GM23338 (cell line): ENCODE measurements at places on chromosomes 5 and 9.

GRCh38 chr5:111129938-111130337, 37.8 kb downstream of the WDR36 start:
- DNase-seq: peak; percentile 50

GRCh38 chr9:92716557-92716956, 46.6 kb upstream of the IPPK start:
- peak; percentile 90 for DNase-seq

DNA sequence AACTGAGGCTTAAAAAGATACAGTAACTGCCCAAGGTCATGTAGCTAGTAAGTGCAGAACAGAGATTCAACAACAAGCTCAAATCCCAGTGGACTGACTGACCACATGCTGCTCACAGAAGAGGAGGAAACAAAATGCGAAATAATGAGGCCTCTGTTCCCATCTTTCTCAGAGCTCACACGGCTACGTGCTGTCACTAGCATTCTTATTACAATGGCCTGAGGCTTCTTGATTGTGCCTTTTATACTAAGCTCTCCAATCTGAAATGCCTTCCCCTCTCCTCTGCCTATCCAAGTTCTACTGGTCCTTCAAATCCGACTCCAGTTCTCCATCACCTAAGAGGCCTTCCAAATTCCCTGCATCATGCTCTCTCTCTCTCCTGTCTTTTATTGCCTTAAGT, 26.0 kb downstream of the SGTB start:
- DNase-seq: peak; percentile 25

DNA sequence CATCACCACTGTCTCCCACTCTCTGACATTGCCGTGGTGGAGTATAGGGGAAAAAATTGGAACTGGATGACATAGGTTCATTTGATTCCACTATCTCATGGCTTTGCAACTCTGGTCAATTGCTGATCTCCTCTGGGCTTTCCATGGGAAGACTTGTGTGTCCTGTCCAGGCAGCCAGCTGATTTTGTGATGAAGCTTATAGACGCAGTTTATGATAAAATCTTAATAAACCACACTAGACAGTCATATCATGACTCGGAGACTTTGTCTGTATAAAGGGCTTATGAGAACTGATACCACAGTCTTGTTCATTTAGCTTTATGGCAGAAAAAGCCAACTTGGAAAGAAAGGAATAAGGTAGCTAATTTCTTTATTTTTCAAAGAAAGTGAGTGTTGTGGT, 296.5 kb downstream of the MAST4 start:
- DNase-seq: no peak

- DNase-seq: no peak
Observed at GRCh38 chr5:149857499-149857898, 87.1 kb downstream of the PDE6A start.

GRCh38 chr9:6926436-6926835, 168.7 kb downstream of the KDM4C start:
- DNase-seq: no peak

DNA sequence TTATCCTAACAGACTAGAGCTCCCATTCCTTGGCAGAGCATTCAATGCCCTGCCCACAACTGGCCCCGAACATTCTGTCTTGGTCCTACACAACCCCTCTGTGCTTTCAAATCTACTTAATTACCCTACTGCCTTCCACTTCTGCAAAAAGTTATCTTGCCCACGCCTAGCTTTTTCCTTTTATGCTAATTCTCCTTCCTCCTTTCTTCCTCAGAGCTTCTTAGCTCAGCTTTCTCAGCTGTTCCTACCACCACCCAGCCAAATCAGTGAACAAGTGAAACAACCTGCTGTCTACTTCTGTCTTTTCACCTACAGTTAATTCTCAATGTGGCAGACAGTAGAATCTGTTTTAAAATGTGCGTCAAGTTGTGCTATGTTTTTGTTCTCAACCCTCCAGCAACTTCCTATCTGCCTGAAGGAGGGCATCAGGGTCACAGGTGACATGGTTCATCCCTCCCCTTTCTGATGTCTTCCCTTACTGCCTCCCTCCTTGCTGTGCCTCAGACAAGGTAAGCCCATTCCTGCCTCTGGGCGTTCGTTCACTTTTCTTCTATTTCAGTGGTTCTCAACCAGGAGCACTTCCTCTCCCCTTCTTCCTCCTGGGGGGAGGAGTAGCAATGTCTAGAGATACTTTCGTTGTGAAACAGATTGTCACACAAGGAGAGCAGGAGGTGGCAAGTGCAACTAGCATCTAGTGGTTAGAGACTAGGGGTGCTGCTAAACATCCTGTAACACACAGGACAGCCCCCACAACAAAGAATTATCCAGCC, 1.3 kb upstream of the REEP5 start:
- DNase-seq: peak; percentile 23

DNA sequence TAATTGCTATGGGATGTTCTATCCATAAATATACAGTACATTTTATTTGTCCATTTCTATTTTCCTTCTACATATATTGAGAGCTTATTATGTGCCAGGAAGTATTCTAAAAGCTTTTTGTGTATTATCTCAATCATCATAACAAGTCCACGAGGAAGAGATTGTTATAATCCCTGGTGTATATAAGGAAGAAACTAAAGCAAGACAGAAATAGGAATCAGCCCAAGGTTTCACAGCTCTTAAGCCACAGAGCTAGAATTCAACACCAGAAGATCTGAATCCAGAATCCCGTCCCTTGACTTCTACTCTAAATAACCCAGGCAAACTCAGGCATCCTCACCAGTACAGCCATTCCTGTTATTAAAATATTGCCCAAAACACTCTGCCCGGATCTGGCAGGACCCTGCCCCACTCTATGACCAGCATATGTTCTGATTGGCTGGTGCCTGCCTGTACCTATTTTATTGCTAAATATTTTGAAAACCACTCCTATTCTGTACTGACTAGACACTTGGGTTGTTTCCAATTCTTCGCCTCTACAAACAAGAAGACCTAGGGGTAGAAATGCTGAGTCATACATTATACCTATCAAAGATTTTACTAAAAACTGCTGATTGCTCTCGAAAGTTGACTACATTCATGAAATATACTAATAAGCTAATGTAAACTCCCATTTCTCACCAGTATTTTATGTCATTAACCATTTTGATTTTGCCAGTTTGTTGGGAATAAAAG, 297.4 kb downstream of the ENC1 start:
- DNase-seq: no peak

DNA sequence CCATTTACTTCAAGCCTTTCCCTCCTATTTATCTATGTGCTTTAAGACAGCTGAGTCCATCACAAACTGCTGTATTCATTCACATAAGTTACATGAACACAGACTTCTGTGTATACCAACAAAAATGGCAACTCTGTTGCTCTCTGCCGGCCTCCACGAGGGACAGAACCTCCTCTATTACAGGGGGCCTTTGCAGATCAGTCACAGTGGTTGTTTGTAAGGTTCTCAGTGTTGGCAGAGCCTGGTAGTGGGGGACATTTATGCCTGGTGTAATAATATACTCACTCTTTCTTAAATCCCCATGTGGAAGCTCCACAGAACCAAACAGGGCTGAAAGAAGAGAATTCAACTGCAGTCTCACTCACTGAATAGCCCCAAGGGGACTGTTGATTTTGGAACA, 76.5 kb downstream of the SLC1A1 start:
- no peak for DNase-seq

- DNase-seq: no peak
Observed at GRCh38 chr5:180286-180918, 10.9 kb upstream of the LRRC14B start.

DNA sequence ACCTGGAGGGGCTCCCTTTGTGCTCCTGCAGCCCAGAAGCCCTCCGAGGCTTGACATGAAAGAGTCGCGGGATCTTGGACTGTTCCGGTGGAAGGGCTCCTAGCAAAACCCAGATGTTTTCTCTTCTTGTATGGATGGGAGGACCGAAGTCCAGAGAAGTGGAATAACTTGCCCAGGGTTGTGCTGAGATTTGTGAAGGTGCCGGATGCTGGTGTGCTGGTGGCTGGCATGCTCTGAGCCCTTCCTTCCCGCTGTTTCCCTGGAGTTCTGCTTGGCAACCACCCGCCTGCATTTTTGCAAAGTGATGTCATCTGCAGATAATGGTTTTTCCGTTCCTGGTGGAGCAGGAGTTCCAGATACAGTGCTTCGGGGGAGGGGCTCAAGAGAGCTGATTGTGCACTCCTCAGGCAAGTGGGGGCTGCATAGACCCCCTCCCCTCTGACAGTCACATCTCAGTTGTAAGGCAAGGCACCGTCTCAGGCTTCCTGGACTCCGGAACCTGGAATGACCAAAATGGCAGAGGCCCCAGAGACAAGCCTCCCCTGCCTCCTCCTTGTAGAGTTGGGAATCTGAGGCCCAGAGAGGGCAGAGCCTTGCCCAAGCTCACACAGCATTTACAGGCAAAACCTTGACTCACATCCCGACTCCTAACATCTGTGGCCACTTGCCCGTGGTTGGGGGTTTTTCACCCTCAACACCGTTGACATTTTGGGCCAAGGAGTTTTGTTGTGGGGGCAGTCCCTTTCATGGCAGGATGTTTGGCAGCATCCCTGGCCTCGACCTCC, 157.0 kb downstream of the RGS3 start:
- peak; percentile 76 for DNase-seq

GRCh38 chr5:179378441-179379271, 33.4 kb upstream of the ADAMTS2 start:
- no peak for DNase-seq

DNA sequence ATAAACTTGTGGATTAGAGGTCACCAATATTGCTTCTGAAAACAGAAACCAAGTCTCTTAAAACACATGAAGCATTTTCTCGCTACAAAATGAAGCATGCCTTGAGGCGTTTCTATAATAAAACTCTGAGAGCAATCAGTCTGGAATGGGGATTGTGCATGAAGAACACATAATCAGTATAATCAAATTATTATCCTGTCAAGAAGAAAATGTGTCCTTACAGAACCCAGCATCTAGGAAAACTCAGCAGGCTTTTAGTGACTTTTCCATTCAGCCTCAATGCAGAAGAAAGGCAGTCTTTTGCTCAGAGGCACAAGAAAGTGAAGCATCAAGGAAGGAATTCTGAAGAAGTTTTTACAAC, 121.9 kb downstream of the CDH18 start:
- no peak for DNase-seq

DNA sequence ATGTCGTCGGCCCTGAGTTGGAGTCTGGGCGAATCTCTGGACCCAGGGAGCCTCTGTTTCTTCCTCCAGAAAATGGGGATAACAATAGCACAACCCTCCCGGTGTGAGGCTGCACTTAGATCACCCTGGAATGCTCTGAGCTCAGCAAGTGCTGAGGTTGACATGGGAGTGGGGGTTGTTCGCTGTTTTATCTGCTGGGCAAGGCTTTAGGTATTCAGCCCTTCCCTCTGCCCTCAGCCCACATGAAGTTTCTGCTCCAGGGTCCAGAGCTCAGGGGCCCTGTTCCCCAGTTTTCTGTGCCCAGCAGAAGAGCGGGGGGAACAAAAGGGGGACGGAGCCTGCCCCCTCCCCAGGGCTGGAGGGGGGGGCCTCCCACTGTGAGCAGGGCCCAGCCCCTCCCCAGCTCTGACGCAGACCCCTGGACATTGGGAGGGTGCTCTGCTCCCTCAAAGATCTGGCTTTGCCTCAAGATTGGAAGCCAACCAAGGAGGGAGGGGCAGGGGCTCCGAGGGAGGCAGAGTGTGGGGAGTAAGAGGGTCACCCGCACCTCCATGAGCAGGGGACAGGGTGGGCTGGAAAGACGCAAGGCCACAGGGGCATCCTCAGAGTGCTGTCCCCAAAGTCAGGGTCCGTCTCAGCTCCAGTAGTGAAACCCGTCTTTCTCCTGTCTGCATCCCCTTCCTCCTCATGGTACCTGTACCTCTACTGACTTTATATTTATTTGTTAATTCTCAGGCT, 215.6 kb downstream of the C9orf50 start:
- no peak for DNase-seq

- no peak for DNase-seq
Observed at GRCh38 chr9:130879863-130880411, 16.7 kb downstream of the QRFP start.

GRCh38 chr5:173812811-173813550, 75.2 kb upstream of the CPEB4 start:
- DNase-seq: no peak

- no peak for DNase-seq
Observed at GRCh38 chr9:89663614-89663970, 58.8 kb downstream of the GADD45G start.

- no peak for DNase-seq
Observed at GRCh38 chr5:3352711-3353110, 242.9 kb upstream of the IRX1 start.

GRCh38 chr5:57338068-57338867, 144.3 kb downstream of the ACTBL2 start:
- peak; percentile 82 for DNase-seq

DNA sequence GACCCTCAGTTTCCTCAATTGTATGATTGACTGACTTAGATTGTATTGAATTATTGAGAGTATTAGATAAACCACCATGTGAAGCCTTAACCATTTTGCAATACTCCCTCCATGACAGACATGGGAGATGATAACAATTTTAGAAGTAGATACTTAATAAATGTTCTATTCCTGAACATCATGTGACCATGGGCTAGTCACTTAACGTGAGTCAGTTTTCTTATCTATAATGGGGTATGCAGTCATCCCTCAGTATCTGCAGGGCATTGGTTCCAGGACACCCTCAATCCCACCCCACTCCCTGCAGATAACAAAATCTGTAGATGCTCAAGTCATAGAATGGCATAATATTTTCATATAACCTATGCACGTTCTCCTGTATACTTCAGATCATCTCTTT, 31.0 kb downstream of the SNX18 start:
- DNase-seq: no peak

DNA sequence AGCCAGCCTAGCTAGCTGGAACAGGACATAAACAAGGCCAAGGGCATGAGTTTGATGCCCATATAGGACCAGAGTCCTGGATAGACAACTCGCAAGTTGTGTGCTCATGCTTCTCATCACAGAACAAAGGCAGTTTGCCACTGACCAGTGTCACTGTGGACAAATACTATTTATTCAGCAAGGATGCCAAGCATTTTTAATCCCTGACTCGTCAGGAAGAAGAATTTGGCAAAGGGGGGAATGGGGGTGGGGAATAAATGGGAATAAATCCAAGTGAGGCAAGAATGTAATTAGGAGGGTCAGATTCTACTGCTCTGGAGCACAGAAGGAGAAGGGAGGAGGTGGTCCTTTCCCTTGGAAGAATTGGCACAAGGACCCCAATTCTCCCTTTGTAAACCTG, 46.8 kb upstream of the ANKRD55 start:
- DNase-seq: no peak
